ENCODE measurements at places on chromosomes 3 and 15.

DNA sequence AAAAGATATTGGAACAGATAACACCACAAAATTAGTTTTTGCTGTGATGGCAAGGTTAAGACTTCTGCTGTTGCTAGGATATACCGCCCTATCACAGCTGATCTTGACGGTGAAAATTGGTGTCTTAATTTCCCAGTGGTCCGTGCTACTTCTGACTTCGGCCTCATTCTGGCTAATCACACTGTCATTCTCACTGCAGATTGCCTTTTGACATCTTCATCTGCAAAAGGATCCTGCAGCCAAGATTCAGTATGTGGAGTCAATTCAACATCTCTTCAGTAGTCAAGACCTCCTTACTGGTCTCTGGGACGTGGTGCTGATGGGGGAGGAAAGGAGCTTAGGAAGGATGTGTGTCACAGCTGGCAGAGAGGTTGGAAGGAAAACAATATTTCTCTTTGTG is 438.6 kb downstream of the WDR72 start:
- no peak for DNase-seq

DNA sequence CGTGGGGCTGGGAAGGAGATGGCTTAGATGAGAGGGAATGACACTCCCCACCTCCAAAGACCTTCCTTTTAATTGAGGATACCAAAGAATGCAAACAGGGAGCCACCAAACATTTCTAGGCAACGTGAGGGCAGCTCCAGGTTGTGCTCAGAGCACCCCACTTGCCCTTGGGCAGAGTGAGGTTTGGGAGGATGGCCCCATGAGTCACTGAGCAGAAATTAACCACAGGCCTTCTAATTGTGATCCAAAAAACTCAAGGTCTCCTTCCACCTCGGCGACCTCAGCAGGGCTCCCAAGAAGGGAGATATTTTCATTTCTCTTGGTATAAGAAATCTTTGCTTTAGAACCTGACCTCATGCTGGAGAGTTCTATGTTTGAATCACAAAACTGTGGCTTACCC is 305.0 kb upstream of the TPM1 start:
- no peak for DNase-seq

GRCh38 chr3:153320585-153321128 is 158.6 kb downstream of the RAP2B start:
- DNase-seq: no peak

DNA sequence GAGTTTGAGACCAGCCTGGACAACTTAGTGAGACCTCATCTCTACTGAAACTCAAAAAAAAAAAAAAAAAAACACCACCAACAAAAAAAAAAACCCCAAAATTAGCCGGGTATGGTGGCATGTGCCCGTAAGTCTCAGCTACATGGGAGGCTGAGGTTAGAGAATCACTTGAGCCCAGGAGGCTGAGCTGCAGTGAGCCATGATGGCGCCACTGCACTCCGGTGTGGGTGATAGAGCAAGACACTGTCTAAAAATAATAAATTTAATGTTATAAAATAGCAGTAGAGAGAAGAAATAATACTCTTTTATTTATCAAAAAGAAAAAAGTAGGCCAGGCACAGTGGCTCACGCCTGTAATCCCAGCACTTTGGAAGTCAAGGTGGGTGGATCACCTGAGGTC is 17.4 kb downstream of the RCCD1 start:
- DNase-seq: no peak

DNA sequence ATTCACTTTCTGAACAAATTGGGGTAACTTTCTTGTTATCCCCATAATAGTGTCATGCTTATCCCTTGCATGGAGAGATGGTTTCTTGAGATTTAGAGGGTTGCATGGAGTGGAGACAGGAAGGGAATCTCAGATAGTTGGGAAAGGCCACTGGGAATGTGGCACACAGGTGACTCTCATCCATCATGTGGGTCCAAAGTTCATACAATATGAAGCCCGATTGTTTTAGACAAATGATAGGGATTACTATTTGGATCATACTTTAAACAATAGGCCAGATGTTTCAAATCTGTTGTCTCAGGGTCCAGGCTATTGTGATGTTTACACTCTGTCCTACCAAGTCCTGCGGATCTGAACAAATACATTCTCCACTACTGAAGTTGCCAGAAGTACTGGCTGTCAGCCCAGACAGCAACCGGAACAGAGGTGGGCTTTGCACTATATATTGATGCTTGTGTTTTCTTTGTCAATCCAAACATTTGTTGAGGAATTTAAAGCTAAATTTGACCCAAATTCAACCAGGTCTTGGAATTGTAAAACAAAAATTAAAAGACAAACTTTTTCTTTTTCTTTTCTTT is 39.2 kb upstream of the NMNAT3 start:
- no peak for DNase-seq

GRCh38 chr3:43785551-43785950 is 94.8 kb downstream of the ABHD5 start:
- peak; percentile 82 for DNase-seq

DNA sequence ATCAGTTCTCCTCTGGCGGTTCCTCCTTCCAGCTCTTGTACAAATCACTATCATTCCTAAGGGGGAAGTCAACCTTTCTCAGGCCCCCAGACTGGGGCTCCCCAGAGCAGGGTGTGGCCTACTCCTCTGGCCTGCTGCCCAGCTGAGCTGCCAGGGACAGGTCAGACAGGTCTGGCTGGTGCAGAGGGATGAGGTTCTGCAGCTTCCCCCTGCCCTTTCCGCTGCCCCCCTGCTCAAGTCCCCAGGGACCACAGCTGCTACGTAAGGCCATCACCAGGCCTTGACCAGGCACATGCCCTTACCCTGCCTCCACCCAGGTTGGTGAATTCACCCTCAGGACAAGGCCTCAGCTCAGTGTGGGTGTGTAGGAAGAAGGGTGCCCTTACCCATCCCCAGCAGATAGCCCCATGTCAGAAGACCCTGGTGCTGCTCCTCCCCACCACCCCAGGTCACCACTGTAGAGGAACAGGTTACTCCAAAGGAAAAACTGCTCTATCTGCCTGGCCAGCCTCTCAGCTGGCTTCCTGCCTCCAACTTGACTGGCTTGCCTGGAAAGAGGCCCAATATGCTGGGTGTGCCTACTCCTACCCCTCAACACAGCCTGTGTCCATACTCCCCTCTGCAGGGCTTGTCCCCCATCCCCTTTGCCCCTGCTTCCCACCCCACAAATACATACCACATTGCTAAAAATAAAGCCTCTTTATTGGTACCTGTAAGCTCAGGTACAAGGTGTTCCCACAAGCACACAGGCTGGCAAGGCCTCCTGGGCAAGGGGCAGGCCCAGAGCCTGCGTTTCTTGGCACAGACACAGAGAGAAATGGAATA is 12.0 kb downstream of the CSRNP1 start:
- peak; percentile 42 for DNase-seq

GRCh38 chr3:14146381-14147065 is 21.7 kb downstream of the TMEM43 start:
- no peak for DNase-seq

- no peak for DNase-seq
These were observed 6.3 kb downstream of the CCPG1 start for GRCh38 chr15:55401786-55402246.

DNA sequence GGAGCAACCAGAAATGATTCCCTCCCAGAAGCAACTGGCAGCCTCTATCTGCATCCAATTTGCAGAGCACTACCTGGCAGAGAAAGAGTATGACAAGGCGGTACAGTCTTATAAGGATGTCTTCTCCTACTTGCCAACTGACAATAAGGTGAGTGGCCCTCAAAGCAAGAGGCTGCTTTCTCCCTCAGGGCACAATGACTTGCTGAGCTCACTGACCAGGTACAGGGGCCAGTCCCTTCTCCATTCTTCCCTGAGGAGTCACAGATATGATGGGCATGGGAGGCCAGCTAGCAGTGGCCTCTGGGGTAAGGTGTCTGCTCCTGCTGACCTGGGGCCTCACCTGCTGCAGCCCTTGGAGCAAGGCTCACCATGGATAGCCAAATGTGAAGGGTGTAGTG is 20.3 kb downstream of the CSRNP1 start:
- no peak for DNase-seq

GRCh38 chr15:42723068-42723467 is 13.9 kb downstream of the CDAN1 start:
- no peak for DNase-seq

- no peak for DNase-seq
These were observed 160.6 kb upstream of the WNT5A start for GRCh38 chr3:55647670-55648069.

DNA sequence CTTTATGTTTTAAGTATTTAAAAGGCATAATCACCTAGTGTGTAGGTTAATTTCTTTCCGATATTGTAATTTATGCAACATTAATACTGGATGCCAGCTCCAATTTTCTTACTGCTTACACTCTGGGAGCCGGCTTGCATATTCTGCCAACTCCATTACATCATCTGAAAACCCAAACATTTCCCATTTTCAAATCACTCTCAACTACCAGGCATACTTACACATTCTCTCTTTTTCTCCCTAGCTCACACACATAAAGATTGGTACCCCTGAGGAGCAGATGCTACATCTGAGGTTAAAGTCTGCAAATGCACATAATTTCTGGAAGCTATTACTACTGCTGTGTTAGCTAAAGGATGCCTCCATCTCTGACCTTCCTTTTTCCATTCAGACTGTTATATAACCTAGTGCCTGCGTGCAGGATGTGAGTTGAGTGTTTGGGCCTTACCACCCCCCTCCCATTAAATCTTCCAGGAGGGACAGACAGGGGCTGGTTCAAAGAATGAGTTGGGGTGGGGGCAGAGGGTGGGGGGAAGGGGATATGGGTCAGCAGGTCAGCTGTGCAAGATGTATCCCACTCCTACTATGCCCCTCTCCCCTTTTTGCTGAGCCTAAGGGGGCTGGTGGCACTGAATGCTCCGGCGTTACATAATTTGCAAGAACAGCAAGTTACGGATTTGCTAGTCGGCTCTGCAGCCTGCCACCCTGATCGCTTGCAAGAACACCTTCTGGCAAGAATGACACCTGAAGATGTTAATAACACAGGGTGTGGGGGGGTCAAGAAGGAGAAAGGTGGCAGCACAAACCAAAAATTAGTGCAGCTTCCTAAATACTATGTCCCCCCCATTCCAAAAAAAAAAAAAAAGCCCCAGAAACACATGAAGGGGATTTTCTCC is 2.5 kb downstream of the RORA start:
- DNase-seq: peak; percentile 22

GRCh38 chr3:176935194-176935888 is 261.9 kb downstream of the TBL1XR1 start:
- no peak for DNase-seq

DNA sequence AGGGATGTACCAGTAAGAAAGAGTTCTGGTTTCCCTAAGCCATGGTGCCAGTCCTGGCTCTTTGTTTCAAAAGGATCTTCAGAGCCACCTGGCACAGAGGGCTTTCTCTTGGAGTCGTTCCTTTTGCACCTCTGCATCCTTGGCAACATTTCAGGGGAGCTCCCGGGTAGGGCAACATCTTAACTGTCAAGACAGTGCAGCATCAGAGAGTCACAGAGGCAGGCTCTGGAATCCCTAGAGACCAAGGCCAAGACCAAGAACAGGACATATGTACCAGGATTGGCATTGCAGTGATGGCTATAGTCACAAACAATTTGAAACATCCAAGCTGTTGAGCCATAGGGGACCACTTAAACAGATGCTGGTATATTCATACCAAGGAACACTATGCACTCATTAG is 129.4 kb upstream of the ADPGK start:
- DNase-seq: no peak

GRCh38 chr3:71303627-71304200 is 279.8 kb downstream of the FOXP1 start:
- no peak for DNase-seq

DNA sequence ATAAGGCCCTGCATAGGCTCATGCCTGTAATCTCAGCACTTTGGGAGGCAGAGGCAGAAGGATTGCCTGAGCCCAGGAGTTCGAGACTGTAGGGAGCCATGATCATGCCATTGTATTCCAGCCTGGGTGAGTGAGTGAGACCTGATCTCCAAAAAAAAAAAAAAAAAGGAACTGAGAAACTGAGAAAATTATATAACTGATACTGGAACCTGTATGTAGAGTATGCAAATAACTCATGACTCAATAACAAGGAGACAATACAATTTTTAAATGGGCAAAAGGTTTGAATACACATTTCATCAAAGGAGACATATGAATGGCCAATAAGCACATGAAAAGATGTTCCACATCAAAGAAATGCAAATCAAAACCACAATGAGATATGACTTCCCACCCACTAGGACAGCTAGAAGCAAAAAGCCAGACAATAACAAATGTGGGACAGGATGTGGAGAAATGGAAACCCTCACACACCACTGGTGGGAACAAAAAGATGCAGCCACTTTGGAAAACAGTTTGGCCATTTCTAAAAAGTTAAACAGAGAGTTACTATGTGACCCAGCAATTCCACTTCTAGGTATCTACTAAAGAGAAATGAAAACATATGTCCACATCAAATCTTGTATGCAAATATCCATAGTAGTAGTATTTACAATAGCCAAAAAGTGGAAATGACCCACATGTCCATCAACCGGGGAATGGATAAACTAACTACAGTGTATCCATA is 70.7 kb downstream of the IQSEC1 start:
- no peak for DNase-seq

GRCh38 chr3:112446343-112446742 is 52.9 kb downstream of the BTLA start:
- peak; percentile 18 for DNase-seq

DNA sequence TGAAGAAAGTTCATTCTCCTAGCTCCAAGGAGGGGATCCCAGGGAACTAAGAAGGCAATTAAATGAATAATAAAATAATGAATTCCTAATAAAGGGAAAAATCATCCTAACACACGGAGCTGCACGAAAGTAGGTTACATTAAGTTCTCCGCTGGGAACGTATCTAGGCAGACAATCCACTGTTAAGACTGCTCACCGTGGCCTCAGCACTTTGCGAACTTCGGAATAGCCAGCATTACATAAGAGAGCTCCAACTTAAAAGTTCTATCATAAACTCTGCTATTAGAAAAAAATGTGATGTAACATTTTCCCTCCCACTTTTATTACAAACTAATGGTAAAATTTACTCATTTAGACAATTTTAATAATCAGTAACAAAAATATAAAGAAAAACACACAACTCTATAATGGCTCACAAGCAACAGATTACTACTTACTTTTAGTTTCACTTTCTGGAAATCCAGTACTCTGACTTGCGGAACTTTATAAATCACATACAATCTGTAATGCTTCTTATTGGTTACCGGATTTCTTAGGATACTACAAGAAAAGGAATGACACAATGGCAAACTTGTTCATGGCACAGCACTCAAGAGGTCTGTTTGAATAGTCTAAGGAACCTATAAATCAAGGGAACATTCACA is 8.5 kb downstream of the SNRPA1 start:
- no peak for DNase-seq

DNA sequence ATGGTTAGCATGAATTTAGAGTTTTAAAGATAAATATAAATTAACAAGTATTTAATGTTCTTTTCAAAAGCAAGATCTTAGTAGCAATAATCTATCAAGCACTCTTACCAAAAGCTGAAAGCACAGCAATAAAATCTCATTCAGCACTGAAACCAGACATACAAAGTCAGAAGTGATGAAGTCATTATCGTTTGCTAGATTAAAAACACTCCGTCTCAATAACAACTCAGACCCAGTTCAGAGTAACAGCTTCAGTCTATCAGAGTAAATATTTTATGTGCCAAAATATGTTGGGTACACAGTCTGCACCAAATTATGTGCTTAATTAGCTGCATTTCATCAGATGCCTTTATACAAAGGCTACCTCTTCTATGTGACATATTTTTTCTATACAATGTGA is 41.6 kb downstream of the CPA3 start:
- DNase-seq: no peak

GRCh38 chr15:43517354-43518196 is at the start of gene MAP1A:
TSS of gene MAP1A (plus strand) at chr15:43517608. CDS start at chr15:43521474, 3,866 bp downstream.
- peak; percentile 86 for DNase-seq

GRCh38 chr15:98760112-98760826 is 111.9 kb downstream of the IGF1R start:
- no peak for DNase-seq

Measured in fibroblast of skin of scalp (primary cell).